ENCODE measurements at places on chromosomes 2 and 18.
A peak's percentile ranks its signal among the peaks of the same experiment; 100 is the strongest.

DNA sequence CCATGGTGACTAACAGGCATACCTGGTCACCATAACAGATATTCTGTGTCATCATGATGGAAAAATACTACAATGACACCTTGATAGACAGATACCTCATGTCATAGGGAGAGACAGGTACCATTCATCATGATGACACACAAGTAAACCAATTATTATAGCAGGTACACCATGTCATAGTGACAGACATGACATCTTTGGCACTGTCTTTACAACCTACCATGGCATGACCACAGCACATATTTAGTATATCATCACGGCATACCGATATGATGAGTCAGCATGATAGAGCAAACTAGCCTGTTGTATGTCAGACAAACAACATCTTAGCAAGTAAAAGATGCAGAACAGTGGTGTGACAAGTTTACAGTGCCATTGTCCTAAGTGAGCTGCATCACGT lies 101.3 kb upstream of the KLHL29 start:
- no peak for DNase-seq

DNA sequence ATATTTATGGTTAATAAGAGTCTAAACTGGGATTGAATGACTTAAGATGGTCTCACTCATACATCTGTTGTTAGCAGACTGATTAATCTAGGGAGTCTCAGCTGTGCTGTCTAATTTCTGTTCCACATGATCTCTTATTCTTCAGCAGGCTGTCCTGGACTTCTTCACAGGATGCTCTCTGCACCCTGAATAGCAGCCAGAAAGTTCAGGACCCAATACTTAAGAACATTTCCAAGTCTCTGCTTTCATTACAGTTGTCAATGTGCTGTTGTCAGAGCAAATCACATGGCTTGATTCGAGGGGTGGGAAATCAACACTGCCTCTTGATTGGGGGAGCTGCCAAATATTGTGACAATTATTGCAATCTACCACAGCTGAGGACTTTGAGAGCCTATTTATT lies 627.1 kb upstream of the SLC8A1 start:
- DNase-seq = no peak

GRCh38 chr2:136086253-136087016 lies 31.5 kb downstream of the CXCR4 start:
- DNase-seq = no peak

DNA sequence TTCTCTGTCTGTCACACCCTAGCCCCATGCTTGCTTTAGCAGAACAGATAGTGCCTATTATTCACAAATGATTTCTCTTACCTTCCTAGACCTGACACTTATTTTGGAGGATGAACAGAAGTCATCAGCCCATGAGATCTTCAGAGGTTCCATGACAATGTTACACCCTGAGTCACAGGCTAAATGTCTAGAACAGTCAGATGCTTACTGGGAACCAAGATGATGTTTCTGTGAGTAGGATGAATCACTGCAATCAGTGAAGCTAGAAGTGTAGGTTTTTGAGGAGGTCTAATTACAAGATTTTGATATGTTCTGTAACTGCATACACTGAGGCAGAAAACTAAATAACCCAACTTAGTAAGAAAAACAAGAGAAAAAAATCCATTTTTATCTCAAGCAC lies 123.0 kb upstream of the THUMPD2 start:
- DNase-seq = no peak

DNA sequence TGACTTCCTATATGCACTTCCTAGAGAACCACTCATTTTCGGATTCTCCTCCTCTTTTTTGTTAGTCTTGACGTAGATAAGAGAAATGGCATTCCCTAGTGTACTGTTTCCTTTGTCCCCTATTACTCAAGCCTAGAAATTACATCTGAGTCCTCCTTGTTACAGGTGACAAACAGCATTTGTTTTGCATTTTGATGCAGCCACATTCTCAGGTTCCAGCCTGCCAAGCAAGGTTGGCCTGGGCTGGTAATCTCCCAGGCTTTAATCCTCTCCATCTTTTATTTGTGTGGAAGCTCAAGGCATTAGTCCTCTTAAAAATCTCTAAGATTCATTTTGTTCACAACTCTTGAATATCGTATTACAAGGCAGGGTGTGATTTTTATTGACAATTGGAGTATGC lies 318.0 kb upstream of the NRP2 start:
- DNase-seq = no peak

- no peak for DNase-seq
Observed at GRCh38 chr2:73089270-73090030, 17.9 kb upstream of the SFXN5 start.

- DNase-seq = no peak
Observed at GRCh38 chr2:84302513-84303412, 156.3 kb downstream of the SUCLG1 start.

DNA sequence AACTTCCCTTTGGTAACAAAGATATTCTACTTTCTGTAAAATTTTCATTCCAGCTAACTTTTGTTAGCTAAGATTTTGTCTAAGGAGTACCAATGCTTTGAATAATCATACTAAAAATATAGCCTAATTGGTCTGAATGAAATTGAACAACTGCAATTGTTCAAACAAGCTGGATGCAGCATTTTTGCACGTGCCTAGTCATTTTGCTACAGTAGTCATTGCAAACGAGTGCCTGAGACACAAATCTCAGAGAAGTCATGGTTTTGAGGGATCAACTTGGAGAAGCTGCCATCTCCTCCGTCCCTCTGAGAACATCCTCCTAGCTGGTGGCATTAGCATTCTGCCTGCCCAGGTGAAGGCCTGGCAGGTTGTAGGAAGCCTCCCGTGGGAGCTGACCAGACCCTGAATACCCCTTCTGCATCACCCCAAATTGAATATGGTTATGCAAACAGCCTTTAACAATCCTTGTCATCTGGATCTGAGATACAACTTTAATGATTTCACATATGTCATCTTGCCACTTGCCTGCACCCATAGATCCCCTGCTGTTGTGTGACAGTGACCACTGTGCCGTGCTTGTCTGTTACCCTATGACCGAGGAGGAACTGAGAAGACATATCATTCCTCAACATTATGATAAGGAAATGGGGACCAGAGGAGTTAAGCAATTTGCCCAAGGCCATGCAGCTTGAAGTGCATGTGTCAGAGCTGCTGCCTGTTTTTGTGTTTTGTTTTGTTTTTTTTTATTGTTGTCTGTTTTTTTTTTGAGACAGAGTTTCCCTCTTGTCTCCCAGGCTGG lies 29.1 kb upstream of the MGAT4A start:
- no peak for DNase-seq

- no peak for DNase-seq
Observed at GRCh38 chr18:76451396-76452331, 43.4 kb downstream of the ZNF516 start.

- peak; percentile 55 for DNase-seq
Observed at GRCh38 chr2:201157694-201158093, 25.2 kb upstream of the CASP10 start.

GRCh38 chr2:172215172-172215935 lies 112.7 kb upstream of the DLX2 start:
- no peak for DNase-seq

GRCh38 chr2:29650631-29651097 lies 270.7 kb downstream of the ALK start:
- no peak for DNase-seq

GRCh38 chr2:17588031-17588430 lies 47.5 kb downstream of the VSNL1 start:
- no peak for DNase-seq

GRCh38 chr18:55093295-55093694 lies 134.0 kb upstream of the CCDC68 start:
- no peak for DNase-seq

GRCh38 chr2:171146633-171147032 lies 14.1 kb downstream of the TLK1 start:
- no peak for DNase-seq

DNA sequence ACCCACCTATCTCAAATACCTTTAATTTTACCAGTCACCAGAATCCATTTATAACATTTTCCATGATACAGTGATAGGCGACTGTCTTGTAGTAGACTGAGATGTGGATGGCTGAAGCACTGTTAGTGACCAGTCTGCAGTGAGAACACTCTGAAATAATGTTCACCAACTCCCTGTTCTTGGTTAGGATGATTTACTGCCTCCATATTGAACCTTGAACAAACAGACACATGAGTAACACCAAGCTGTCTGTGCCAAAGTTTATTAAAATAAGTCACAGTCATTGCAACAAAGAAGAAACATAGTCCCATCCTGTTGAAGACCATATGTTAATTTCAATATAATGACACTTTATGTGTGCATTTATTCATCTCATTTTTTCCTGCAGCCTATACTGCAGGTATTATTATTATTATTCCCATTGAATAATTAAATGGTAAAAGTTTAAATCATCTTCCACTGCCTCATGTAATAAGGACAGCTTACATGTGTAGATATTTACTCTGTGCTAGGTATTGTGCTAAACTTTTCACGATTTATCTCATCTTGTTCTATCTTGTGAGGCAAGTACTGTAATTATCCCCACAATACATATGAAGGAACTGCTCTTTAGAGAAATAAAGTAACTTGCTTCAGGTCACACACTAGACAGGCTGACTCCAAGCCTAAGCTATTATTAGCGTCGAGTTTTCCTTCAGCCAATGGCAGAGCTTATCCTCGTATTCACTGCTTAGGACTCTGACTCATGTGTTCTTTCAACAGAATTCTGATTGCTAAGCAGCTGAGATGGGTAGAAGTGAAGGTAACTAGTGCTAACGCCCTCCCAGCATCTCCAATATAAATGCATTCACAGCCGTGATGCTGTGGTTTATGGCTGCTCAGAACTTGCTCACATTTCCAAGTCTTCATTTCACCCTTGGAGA lies 62.5 kb downstream of the ONECUT2 start:
- DNase-seq = no peak

DNA sequence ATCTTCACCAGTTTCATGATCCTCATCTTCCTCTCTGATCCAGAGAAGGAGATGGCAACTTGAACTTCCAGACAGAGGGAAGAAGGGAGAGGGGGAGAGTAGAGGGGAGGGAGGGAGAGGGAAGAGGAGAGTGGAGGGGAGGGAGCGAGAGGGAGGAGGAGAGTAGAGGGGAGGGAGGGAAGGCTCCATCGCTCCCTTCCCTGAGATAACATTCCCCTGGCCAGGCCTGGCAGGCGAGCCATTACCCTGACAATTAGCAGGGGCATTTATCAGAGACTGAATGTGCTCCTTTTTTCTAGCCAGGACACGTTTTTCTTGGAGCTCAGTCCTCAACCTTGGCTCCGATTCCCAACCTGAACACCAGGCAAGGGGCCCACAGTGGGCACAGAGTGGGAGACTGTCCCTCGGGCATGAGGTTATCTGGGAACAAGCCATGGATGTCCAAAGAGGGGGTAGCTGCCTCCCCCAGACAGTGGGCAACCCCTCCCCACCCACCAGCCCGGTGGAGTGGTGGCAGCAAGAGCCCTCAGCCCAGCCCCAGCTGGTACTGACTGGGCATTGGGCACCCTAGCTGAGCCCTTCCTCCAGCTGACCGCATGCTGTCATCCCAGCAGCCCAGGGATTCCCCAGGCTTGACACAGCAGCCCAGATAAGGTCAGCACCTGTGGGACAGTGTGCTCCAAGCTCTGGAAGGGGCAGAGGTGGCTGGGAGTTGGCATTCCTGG lies 81.8 kb downstream of the TNS1 start:
- no peak for DNase-seq

DNA sequence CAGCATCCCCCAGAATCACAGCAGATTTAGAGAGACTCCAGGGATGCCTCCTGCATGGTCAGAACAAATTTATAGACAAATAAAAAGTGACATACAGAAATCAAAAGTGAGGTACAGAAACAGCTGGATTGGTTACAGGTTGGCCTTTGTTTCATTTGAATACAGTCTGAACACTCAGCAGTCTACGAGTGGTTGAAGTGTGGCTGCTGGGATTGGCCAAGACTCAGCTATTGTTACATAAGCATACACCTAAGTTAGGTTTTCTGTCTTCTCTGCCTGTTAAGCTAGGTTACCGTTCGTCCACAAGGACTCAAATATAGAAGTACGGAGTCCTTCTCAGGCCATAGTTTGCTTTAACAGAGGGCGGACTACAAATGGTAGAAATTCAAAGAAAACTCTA lies 262.4 kb upstream of the SLC14A2 start:
- no peak for DNase-seq

DNA sequence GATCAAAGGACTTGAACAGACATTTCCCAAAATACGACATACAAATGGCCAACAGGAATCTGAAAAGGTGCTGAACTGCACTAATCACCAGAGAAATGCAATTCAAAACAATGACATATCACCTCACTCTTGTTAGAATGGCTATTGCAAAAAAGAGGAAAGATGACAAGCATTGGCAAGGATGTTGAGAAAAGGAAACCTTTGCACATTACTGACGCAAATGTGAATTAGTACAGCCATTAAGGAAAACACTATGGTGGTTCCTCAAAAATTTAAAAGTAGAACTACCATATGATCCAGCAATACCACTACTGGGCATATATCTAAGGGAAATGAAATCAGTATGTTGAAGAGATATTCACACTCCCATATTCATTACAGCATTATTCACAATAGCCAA lies 57.7 kb upstream of the ASPRV1 start:
- DNase-seq = no peak

DNA sequence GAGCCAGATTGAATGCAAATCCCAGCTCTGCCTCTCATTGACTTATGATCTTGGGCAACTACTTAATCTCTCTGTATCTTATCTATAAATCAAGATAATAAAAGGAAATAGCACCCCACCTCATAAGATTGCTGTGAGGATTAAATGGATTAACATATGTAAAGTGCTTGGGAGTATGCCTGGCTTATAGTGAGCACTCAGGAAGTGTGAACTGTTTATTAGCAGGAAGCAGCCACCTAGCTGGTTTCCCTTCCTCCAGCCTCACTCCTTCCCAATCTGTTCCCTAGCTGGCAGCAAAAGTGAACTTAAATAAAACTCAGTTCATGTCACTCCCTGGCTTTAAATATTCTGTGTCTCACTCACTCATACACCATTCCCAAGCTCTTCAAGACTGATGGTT lies 526.6 kb upstream of the PKDCC start:
- DNase-seq = no peak

DNA sequence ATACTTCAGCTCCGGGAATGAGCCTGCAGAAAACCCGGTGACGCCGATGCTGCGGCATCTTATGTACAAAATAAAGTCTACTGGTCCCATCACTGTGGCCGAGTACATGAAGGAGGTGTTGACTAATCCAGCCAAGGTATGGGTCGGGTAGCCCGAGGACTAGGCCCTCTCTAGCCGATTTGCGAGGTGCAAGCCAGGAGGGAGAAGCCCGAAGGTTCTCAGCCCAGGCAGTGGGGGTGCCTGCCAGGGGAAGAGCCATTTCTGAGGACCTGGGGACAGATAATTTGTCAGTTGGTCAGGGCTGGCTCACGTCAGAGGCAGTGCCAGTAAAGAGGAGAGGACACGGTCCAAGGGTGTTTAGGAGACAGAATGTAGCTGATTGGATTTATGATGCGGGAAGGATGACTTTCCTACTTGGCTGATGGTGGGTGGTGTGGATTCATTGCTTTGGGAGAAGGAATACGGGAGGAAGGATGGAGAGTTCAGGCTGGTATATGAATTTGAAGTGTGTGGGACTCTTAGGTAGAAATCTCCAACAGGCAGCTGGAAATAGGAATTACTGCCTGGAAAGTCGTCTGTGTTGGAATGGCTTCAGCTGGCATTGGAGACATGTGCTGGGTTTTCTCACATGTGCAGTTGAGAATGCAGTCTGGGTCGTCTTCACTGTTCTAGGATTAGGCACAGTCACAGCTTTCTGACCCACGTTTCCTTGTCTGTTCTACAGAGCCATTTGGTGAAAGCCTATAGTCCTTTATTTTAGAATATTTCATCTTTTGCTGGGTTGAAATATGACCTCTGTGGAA lies 874 bp downstream of the NDUFAF7 start:
- no peak for DNase-seq

- no peak for DNase-seq
Observed at GRCh38 chr2:158922601-158923000, 45.8 kb upstream of the TANC1 start.

GRCh38 chr2:111145103-111145760 lies 24.5 kb downstream of the BCL2L11 start:
- no peak for DNase-seq

Measured in CD4-positive, alpha-beta T cell treated with Interleukin-15 for 1 hour (primary cell).